Small intestine (tissue), 16 donors: ENCODE measurements at places on chromosomes 4 and X.

DNA sequence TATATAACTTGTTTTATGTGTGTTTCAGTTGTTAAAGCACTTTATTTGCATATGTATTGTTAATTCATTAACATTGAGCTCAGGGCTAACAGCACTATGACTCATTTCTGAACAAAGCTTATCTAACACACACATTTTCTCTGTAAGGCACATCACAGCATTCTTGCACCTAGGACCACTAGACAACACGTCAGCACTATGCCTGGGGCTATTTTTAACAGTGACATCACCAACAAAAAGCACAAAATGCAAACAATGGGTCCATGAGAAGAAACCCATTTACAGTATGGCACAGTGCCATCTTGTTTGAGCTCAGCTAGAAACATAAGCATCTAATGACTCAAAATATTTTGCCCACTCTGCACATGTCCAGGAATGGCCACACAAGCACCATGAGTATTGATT is 124.4 kb downstream of the RELL1 start:
- DNase-seq: no peak

DNA sequence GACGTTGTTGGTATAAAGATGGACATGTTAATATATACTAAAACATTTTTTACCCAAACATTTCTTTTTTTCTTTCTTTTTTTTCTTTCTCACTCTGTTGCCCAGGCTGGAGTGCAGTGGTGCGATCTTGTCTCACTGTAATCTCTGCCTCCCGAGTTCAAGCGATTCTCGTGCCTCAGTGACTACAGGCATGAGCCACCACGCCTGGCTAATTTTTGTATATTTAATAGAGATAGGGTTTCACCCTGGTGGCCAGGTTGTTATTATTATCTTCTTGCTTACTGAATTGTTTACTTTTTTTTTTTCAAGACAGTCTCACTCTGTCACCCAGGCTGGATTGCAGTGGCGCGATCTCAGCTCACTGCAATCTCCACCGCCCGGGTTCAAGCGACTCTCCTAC is 68.8 kb downstream of the HOPX start:
- DNase-seq: no peak

DNA sequence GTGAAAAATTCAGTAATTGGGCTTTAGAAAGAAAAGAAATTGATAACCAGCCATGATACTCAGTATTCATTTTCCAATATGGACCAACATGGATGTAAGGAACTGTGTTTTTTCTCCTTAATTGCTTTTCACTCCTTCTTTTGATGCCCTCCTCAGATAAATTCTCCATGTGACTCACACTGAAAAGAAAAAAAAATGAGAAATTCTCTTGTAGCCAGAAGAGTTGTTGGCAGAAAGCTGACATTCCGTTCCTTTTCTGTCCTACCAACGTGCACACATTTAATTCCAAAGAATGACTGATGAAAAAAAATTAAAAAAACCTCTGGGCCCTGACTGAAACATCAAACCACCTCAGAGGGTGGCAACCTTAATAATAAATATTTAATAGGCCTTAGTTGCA is 153.1 kb downstream of the AMELX start:
- no peak for DNase-seq

GRCh38 chr4:187504974-187505797 is 490.4 kb upstream of the ZFP42 start:
- DNase-seq: no peak

DNA sequence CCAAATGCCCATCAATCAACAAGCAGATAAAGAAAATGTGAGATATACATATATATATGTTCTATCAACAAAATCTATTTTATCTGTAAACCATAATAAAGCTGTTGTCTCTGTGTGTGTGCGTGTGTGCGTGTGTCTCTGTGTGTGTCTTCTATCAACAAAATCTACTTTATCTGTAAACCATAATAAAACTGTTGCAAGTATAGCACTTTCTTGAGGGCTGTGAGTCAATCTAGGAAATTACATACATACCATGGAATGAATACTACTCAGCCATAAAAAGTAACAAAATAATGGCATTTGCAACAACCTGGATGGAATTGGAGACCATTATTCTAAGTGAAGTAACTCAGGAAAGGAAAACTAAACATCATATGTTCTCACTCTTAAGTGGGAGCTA is 12.5 kb upstream of the PLK4 start:
- no peak for DNase-seq

GRCh38 chr4:145418739-145419138 is 62.9 kb upstream of the SMAD1 start:
- no peak for DNase-seq

DNA sequence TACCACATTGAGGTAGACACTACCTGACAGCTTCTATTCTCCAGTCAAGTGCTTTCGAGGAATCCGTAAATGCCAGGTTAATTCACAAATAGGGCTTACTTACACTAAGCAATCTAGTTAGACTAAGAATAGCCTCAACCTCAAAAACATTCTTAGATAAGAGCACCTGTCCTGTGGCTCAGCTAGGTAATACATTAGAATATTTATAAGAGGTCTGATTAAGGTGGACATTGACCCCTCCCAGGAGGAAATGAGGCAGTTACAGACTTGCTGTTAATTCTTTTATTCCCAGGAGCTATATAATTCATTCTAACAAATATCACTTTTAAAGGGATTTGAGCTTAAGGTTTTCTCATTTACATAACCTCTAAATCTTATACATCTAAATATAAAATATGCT is 758.1 kb downstream of the GRID2 start:
- peak; percentile 79 for DNase-seq

DNA sequence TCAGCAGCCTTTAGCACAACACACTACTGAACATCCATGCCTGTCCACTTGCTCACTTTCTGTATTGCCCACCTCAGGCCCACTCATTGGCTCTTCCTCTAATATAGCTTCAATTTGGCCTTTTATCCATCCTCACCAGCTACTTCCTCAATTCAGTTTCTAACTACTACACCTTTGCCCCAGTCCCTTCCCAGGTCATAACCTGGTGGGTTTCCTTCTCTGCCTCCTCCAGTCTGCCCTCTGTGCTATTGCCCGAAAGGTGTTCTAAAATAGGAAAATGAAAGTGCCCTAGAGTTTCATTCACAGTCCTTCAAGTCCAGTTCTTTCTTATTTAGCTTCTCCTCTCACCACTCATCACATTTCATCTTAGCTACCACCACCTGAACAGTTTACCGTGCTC is 23.1 kb downstream of the MOSPD2 start:
- no peak for DNase-seq

- no peak for DNase-seq
Measured at GRCh38 chr4:95181243-95181995, 367.4 kb downstream of the UNC5C start.

DNA sequence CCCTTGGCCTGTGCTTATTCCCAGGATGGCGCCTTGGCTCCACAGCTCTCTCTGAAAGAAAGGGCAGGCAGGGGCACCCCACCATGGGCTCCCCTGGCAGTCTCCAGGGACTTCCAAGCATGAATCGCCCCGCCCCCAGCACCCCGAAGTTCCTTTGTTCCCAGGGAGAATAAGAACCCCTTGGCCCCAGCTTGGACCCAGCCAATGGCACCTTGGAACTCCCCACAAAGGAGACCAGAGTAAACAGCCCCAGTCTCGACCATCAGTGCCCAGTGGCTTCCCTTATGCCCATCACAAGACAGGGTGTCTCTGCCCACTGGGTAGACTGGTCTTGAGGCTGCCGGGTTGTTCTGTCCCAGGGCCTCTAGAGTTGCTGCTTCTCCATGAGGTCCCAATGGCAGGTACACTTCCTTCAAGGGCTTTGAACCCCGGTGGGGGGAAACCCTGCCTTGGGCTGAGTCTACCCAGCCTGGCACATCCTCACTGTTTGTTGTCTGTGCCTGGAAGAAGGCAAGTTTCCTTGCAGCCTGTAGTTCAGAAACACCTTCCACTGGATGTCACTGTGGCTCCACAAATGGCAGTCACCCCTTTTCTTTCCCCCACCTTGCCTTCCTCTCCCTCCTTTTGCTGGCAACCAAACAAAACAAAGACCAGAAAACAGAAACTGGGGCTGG is 30.8 kb downstream of the NBDY start:
- no peak for DNase-seq

GRCh38 chrX:107465932-107466620 is 16.6 kb downstream of the FRMPD3 start:
- DNase-seq: no peak

GRCh38 chr4:94892051-94892450 is 134.3 kb downstream of the BMPR1B start:
- no peak for DNase-seq

DNA sequence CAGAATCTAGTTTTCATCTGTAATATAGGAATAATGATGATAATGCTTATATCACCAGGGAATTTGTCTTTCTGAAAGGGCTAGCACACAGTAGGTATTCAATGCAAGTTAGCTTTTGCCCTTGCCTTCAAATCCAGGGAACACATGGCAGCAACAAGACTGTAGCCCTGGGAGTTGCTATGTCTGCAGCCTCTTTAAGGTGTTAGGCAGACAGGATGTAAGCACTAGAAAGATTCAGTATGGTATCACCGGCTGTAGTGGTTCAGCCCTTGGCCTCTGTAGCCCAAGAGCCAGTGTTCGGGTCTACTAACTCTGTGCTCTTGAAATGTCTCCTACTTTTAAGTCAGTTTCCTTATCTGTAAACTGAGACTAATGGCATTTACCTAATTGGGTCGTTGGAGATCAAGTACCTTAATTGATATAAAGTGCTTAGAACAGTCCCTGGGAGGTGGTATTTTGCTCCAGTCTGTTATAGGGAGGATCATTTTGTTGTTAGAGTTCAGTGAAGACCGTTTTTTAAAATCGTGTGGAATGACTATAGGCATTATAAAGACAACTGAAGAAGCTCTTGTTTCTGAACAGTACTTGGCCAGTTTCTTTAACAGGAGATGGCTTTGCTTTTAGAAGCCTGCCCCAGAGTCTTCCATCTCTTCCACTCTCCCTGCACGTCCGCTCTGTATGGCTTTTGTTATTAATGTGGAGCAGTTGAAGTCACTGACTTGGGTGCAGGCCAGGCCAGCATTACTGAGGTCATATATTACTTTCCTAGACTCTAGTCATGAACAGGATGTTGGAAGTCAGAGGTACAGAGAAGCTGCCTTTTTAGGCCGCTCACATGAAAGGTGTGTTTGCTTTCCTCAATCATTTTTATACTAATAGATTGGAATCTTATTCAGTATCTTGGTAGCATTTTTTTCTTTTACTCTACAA is 44.8 kb downstream of the GAB1 start:
- DNase-seq: peak; percentile 68
